ENCODE measurements at places on chromosomes 7 and 10. TPM values are rescaled to one million over a fixed set of nuclear protein-coding genes. Genes with fewer than 3 reads are reported as not detected.

CRYGN gene
- total RNA-seq, result 0.16 TPM

TFR2 gene
- total RNA-seq, result 0.08 TPM

ACHE gene
- 0.16 TPM for total RNA-seq

FOXI2 gene
- not detected for total RNA-seq

ATG9B gene
- 0.98 TPM for total RNA-seq

OR2A7 gene
- 0.98 TPM for total RNA-seq

MSANTD7 gene
- total RNA-seq, result 7.7 TPM

OR9A2 gene
- total RNA-seq, result not detected

C7orf57 gene
- 0.09 TPM for total RNA-seq

GPR15LG gene
- not detected for total RNA-seq

HOXA13 gene
- not detected for total RNA-seq

KNDC1 gene
- 0.41 TPM for total RNA-seq

LIPJ gene
- total RNA-seq, result 0.09 TPM

LRRC17 gene
- total RNA-seq, result 95.6 TPM

ADAM12 gene
- total RNA-seq, result 82.7 TPM

STEAP4 gene
- total RNA-seq, result 2.1 TPM

CFAP70 gene
- total RNA-seq, result 1.4 TPM

SFTPA1 gene
- not detected for total RNA-seq
